Right lobe of liver (tissue), 6 donors: ENCODE measurements at places on chromosomes 1 and 21.

GRCh38 chr1:234989479-234990327, 138.9 kb downstream of the TOMM20 start:
- peaks cover 7% of the 10 kb centered on the region for H3K4me1 ChIP-seq
- DNase-seq: no peak
- H3K36me3 ChIP-seq: no peaks in the 10 kb centered on the region
- H3K27ac ChIP-seq: no peak overlapping the region

- no peak overlapping the region for H3K4me3 ChIP-seq
- no peaks in the 10 kb centered on the region for H3K36me3 ChIP-seq
- no peak for DNase-seq
- no peaks in the 10 kb centered on the region for H3K27me3 ChIP-seq
These were observed 18.7 kb upstream of the CRB1 start for GRCh38 chr1:197249324-197249723.

DNA sequence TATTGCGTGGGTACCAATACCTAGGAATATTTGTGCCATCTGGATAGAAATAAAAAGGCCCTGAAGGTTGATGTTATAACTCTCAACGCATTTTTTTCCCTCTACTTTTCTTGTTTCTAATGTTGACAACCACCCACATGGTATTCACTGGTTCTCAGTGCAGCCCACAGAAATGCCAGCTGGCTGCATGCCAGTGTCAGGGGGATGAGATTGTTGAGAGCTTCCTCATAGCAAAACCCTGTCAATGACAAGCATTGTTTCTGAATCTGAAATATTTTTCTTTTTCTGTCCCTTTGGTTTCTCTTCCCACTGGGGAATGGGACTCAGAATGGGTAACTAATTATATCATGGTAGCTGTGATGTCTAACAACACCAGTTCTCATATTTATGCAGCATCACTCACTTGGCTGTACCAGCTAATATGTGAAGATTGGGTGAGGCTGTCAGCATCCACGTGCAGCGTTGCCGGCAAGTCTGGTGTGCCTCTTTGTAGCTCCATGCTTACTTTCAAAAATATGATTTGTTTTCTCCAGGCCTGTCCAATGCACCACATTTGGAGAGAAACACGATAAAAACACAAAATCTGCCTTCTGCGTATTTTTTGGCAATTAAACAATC, 284.6 kb downstream of the PTBP2 start:
- no peak overlapping the region for H3K27ac ChIP-seq
- H3K4me3 ChIP-seq: no peak overlapping the region
- no peaks in the 10 kb centered on the region for H3K36me3 ChIP-seq
- H3K4me1 ChIP-seq: no peaks in the 10 kb centered on the region
- DNase-seq: no peak
- no peaks in the 10 kb centered on the region for H3K27me3 ChIP-seq

GRCh38 chr1:185570962-185571361, 163.2 kb upstream of the HMCN1 start:
- H3K36me3 ChIP-seq: no peaks in the 10 kb centered on the region
- H3K4me1 ChIP-seq: no peaks in the 10 kb centered on the region
- no peak overlapping the region for H3K4me3 ChIP-seq
- no peak overlapping the region for H3K27ac ChIP-seq
- no peak for DNase-seq
- no peaks in the 10 kb centered on the region for H3K27me3 ChIP-seq

DNA sequence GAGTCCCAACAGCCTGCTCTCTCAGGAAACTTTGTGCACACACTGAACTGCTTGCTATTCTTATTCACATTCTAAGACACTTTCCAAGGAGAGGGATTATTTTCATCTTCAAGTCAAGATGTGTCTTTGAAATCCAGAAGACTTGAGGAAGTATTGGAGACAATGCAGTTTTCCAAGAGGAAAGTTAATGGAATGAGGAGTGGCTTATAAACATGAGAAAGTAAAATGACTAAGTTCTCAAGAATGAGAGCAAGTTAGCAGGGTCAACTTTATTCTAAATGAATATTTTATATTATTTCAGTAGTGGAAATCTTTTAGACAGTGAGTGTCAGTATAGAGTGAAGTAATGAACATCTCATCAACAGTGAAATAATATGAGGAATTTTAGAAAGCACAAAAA, 1239.3 kb downstream of the MRPL39 start:
- no peaks in the 10 kb centered on the region for H3K27me3 ChIP-seq
- no peak for DNase-seq
- H3K36me3 ChIP-seq: no peaks in the 10 kb centered on the region
- no peaks in the 10 kb centered on the region for H3K4me1 ChIP-seq

DNA sequence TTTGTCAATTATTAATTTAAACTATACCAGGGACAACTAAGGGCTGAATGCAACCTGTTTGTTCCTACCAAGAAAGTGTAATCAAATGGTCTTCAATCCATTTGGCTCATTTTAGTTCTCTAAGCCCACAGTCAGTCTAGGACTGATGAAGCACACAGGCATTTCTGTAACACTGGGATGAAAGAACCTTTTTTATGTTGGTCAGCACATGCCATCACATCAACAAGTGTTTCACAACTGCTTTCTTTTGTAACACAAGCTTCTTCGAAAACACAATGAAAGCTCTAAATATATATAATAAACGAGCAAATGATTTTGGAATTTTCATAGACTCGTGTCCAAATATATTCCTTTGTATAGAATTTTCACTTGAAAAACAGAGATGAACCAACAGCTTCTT, 28.8 kb downstream of the HEATR1 start:
- H3K4me3 ChIP-seq: no peak overlapping the region
- H3K4me1 ChIP-seq: no peaks in the 10 kb centered on the region
- no peaks in the 10 kb centered on the region for H3K27me3 ChIP-seq
- DNase-seq: no peak

DNA sequence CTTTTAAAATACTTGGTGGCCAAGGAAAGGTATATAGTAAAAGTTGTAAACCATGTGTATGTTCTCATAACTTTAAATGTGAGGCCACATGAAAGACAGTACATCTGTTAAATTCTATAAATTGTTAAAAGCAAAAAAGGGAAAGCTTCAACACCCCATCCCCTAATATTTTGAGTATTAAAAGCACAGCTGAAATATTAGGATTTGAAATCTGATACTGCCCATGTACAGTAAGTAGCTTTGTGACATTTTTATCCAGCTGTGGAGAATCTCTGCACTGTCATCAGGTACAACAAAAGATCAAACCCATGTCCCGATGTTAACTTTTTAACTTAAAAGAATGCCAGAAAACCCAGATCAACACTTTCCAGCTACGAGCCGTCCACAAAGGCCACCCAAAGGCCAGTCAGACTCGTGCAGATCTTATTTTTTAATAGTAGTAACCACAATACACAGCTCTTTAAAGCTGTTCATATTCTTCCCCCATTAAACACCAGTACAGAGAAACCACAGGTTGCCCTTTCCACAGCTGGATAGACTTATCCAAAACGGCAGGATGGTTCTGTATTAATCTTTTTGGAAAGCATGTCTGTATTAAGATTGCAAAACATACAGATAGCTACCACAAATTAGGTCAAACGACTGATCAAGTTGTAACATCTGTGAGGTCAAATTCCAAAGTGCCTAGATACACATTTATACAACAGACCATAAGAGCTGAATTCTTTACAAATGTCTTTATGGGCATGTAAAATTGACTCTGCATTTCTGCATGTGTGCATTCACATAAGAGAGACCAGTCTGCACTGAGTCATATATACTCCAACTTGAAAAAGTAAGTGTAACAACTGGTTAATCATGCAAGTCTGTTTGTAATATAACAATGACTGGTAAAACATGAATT, 5.2 kb downstream of the IRF2BP2 start:
- H3K4me3 ChIP-seq: peak overlapping the region; percentile 68
- H3K4me1 ChIP-seq: peaks cover 4% of the 10 kb centered on the region
- H3K27me3 ChIP-seq: no peaks in the 10 kb centered on the region
- DNase-seq: no peak
- peak overlapping the region; percentile 100 for H3K27ac ChIP-seq
- H3K36me3 ChIP-seq: no peaks in the 10 kb centered on the region

- no peak for DNase-seq
- H3K4me3 ChIP-seq: peak overlapping the region; percentile 76
- H3K27me3 ChIP-seq: no peaks in the 10 kb centered on the region
These were observed 943 bp downstream of the ERRFI1 start for GRCh38 chr1:8025061-8025670.

DNA sequence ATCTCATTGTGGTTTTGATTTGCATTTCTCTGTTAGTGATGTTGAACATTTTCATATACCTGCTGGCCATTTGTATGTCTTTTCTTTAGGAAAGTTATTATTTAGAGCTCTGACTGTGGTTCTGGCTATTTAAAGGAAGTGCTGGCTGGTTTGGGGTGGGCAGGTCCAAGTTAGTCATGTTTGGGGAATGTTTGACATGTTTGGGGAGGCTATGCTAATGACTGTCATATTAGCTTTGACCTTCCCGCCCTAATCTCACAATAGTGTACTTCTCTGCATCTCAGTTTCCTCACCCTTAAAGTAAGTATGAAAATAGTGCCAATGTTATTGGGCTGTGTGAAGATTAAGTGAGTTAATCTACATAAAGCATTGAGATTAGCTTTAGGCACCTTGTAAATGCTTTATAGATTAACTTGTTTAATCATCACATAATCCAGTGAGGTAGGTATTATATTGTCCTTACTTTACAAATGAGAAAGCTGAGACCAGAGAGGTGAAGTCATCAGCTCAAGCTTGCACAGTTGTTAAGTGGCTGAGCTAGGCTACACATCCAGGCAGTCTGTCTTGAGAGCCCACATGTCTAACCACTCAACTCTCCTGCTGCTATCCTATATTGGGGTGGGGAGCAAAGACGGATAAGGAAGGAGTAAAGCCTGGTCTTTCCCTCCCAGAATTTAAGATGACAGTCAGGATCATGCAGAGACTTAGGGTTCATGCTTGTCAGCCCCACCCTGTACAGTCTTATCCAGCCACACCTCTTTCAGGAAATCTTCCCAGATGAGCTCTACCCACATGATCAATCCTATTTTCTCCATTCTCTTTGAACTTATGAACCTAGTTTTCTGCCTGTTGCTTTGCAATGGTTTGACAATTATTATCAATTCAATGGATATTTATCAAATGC, 22.8 kb upstream of the CRNN start:
- no peak overlapping the region for H3K27ac ChIP-seq
- no peaks in the 10 kb centered on the region for H3K4me1 ChIP-seq
- H3K4me3 ChIP-seq: no peak overlapping the region
- DNase-seq: no peak
- no peaks in the 10 kb centered on the region for H3K27me3 ChIP-seq
- no peaks in the 10 kb centered on the region for H3K36me3 ChIP-seq

GRCh38 chr1:3042481-3042880, 21.2 kb downstream of the ACTRT2 start:
- H3K4me1 ChIP-seq: no peaks in the 10 kb centered on the region
- H3K36me3 ChIP-seq: no peaks in the 10 kb centered on the region
- no peak overlapping the region for H3K4me3 ChIP-seq
- H3K27me3 ChIP-seq: no peaks in the 10 kb centered on the region

DNA sequence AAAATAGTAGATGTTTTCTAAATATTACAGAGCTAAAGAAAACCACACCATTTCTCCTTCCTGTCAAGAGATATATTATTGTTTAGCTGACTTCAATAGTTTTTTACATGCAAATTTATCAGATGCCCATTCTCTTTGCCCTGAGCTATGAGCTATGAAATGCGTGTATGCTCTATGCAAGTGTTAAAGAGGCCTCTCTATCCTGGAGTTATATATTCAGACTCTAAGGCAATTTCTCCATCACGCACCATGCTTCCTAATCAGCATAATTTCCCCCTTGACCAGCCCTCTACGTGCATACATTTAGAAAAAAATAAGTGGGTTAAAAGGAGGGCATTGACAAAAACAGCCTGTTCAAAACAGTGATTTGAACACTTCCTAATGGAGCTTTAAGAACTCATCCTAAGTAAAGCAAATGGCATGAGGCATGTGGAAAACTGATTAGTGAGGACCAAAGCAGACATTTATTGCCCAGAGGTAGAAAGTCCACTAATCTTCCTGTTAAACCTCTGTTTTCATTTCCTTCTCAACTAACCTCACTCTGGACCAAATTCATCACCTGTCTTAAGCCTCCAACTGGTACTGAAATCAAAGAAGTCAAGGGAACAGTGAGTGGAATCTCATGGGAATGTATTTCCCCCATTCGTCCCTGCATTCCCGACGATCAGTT, 565.8 kb upstream of the PKN2 start:
- no peaks in the 10 kb centered on the region for H3K36me3 ChIP-seq
- H3K4me1 ChIP-seq: no peaks in the 10 kb centered on the region
- H3K27ac ChIP-seq: no peak overlapping the region
- H3K27me3 ChIP-seq: no peaks in the 10 kb centered on the region
- H3K4me3 ChIP-seq: no peak overlapping the region

DNA sequence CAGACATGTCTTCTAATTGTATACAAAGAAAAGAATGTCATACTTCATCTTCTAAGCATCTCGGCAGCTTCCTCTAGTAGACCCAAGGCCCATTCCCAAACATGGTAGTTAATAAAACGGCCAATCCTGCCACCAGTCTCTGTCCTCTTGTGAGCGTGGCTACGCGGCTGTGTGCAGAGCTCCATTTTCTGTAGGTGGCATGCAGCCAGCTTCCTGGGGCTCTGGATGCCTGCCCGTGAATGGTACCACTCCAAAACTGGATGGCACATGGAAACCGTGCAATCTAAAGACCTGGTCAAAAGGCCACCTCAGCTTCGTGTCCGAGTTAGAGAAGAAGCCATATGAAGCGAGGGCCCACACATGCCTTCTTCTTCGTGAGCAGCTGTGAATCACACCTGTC, 110.7 kb downstream of the SIPA1L2 start:
- H3K4me3 ChIP-seq: no peak overlapping the region
- no peak for DNase-seq
- no peaks in the 10 kb centered on the region for H3K36me3 ChIP-seq
- no peak overlapping the region for H3K27ac ChIP-seq
- H3K4me1 ChIP-seq: no peaks in the 10 kb centered on the region

GRCh38 chr1:197559244-197559643, 216.0 kb downstream of the DENND1B start:
- no peak for DNase-seq
- no peaks in the 10 kb centered on the region for H3K4me1 ChIP-seq
- no peak overlapping the region for H3K4me3 ChIP-seq

GRCh38 chr1:53361541-53361961, 33.7 kb upstream of the LRP8 start:
- no peak for DNase-seq
- no peak overlapping the region for H3K27ac ChIP-seq
- H3K27me3 ChIP-seq: no peaks in the 10 kb centered on the region
- H3K4me1 ChIP-seq: no peaks in the 10 kb centered on the region
- no peaks in the 10 kb centered on the region for H3K36me3 ChIP-seq
- no peak overlapping the region for H3K4me3 ChIP-seq
